D341Med (cell line): ENCODE measurements at places on chromosomes 5 and 9.
A peak's percentile ranks its signal among the peaks of the same experiment; 100 is the strongest.

- peak; percentile 20 for DNase-seq
Observed at GRCh38 chr5:668283-668995, 24.7 kb downstream of the TPPP start.

DNA sequence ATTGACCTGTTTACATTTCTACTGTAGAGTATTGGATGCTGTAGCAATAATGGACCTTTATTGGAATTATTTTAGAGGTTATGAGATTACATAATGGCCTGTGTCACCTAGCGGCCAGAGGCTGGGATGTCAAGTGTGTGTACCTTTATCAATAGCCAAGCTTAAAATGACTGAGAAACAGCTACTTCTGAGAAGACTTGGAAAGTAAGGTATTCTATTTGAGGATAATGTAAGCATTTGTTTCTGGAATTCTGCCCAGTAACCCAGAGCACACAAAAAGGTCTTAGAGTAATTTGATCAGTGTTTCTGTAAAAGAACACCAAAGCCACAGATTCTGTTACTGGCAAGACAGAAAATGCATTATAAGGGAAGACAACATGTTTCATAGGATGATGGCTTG is 116.8 kb downstream of the MACIR start:
- DNase-seq, result no peak

DNA sequence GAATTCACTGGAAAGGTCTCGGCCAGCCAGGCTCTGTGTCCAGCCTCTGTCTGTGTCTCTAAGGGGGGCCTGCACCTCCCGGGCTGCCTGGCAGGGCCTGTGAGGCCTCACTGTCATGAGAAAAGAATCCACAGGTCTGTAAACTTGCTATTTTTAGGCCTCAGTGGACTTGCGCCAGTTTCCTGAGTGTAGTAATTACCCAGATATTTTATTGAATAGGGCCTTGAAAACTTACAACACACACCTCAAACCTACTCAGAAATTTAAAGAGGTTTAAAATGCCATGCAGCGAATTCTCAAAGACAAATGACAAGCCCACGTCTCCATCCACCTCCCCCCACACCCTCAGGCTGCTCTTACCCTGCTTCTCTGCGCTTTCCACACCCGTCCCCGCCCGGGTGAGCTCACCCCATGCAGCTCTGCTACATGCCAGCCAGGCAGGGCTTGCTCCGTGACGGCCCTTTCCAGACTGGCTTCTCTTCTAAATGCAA is 8.8 kb upstream of the TENT4A start:
- no peak for DNase-seq

GRCh38 chr9:71459082-71459481 is 309.2 kb downstream of the CEMIP2 start:
- DNase-seq, result no peak

- DNase-seq, result no peak
Observed at GRCh38 chr5:10854506-10855277, 93.7 kb upstream of the DAP start.

- DNase-seq, result no peak
Observed at GRCh38 chr9:120899490-120900068, 22.6 kb upstream of the PHF19 start.

DNA sequence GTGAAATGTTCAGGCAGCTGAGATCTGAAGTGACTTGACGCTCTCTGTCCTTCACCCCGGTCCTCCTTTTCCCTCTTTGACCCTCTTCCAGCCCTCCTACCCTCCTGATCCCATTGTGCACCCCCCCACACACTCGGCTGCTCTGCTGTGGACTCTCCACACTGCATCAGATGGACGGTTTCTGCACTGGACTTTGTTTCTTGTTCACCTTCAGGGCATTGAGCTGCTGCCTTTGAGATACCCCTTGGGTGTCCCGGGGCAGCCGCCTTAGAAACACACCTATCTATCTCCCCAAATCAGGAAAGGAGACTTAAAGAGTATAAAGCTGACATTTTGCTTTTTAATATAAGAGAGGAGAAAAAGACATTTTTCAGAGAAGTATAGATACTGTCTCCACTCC is 27.5 kb downstream of the AMBP start:
- DNase-seq, result no peak

DNA sequence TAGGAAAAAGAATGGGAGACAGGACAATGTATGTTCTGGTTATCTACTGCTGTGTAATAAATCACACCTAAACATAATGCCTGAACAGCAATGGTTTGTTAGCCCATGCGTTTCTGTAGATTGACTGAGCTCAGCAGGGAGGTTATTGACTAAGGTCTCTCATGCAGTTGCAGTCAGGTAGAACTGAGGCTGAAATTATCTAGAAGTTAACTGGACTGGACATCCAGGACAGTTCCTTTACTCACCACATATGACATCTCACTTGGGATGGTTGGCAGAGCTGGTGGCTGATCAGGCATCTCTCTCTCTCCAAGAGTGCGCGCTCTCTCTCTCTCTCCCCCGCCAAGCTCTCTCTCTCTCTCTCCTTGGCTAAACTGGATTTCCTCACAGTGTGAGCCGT is 8.9 kb upstream of the FOXB2 start:
- no peak for DNase-seq

GRCh38 chr5:35103637-35104299 is 56.0 kb upstream of the AGXT2 start:
- DNase-seq, result no peak

GRCh38 chr9:127832248-127832647 is 22.2 kb downstream of the ENG start:
- no peak for DNase-seq
